Stimulated activated memory B cell treated with anti-CD40 and anti-IgM and Interleukin-4, amounts not matched to agents 10 μg/mL and 1 μg/mL and 100 μg/mL, for 72 hours (primary cell): ENCODE measurements at places on chromosomes 7 and 10.
A peak's percentile ranks its signal among the peaks of the same experiment; 100 is the strongest.

DNA sequence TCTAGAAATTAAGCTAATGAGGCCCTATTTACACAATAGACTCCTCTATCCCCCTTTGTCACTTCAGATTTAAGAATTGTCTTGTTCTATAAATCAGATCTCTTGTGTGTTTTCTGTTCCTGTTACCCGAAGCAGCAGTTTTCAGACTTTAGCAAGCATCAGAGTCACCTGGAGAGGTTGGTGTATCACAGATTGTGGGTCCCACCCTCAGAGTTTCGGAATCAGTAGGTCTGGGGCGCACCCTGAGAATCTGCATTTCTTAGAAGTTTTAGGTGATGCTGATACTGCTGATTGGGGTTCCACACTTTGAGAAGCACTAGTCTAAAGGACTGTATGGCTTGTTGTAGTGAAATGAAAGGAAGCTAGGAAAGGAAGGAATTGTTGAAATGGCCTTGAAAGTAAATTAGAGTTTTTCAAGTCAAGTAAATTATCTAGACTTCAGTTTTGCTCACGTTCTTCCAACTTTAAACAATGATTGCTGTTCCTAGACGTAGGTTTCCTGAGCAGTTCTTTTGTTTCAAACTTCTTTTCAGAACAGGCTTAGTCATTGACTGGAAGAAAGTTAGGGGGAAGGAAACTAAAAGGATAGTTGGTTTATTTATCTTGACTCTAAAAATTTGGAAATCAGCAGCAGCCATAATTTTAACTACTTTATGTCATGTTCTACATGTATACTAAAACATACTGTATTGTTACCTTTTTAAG, 15.7 kb downstream of the BPGM start:
- no peak for ATAC-seq

GRCh38 chr10:86851328-86852207, 95.1 kb downstream of the BMPR1A start:
- no peak for ATAC-seq

DNA sequence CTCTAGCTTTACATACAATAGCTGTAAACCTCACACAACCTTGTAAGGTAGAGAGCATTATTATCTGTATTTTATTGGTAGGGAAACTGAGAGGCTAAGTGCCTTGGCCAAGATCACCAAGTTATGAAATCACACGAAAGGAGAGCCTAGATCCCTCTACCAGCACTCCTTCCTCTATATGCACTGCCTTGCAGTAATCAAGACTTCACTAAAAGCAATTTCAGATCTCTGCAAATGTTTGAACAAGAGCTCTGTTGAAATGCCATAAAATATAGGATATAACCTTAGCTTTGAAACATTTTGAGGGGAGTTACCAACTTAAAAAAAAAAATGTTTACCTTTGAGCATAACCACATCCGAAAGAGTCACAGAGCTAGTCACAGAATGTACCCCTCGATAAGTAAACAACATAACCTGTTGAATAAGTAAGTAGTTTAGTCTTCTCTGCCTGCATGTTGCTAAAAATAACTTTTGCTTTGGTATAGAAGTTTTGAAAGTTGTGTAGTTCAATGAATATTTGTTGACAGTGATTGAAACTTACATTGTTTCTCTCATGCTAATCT, 709.4 kb downstream of the AUTS2 start:
- ATAC-seq: no peak

GRCh38 chr7:44077681-44078091, 4.6 kb downstream of the POLM start:
- no peak for ATAC-seq

DNA sequence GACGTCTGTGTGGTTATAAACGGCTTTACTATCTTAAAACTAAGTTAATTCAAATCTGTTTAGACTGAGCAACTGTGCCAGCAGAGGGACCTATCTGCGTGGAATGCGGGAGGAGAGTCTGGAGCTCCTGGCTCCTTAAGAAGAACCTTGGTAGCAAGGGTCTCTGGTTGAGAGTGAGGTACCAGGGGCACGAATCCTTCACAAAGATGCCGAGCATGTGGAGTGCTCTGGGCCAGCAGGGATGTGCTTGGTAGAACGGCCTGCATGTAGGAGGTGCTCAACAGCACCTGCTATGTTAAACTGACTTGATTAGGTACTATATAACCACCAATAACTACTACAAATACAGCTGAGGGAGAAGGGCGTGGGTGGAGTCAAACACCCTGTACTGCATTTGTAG, 102.6 kb downstream of the VIPR2 start:
- ATAC-seq: no peak

GRCh38 chr7:102326157-102326889, 29.9 kb downstream of the SPDYE6 start:
- ATAC-seq: no peak

- ATAC-seq: no peak
Observed at GRCh38 chr7:96388620-96389383, 66.9 kb upstream of the SLC25A13 start.

GRCh38 chr7:24336461-24336860, 52.5 kb downstream of the NPY start:
- no peak for ATAC-seq

DNA sequence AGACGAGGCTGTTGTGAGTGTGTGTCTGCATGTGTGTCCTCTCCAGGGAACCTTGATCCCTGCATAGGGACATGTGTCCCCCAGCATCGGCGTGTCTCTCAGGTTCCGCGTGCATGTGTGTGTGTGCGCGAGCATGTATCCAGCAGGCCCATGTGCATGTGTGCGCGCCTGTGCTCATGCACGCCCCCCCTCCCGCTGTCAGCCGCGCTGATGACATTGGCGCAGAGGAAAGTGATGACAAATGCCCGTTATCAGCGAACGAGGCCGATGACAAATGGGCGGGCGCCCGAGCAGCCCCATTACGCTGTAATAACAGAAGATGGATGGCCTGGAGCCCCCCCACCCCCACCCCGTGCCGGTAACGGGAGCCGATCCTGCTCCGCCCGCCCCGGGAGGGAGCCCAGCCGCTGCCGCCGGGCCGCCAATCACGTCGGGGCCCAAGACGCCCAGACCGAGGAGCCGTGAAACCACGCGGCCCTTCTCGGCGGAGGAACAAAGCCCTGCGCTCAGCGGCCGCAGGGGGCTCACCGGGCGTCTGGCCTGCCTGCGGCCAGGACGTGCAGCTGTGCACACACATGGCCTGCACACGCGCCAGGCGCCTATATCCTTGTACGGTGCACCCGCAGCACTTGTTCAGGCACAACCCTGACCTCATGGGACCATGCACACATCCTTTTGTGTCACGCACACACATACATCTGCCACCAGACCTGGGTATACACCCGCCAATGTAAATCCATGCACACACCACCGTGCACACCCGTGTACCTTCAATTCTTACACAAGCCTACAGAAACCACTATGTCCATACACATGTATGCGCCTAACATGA, 21.5 kb downstream of the POLL start:
- ATAC-seq: peak; percentile 25

- no peak for ATAC-seq
Observed at GRCh38 chr10:69659241-69660038, 29.4 kb downstream of the FAM241B start.

DNA sequence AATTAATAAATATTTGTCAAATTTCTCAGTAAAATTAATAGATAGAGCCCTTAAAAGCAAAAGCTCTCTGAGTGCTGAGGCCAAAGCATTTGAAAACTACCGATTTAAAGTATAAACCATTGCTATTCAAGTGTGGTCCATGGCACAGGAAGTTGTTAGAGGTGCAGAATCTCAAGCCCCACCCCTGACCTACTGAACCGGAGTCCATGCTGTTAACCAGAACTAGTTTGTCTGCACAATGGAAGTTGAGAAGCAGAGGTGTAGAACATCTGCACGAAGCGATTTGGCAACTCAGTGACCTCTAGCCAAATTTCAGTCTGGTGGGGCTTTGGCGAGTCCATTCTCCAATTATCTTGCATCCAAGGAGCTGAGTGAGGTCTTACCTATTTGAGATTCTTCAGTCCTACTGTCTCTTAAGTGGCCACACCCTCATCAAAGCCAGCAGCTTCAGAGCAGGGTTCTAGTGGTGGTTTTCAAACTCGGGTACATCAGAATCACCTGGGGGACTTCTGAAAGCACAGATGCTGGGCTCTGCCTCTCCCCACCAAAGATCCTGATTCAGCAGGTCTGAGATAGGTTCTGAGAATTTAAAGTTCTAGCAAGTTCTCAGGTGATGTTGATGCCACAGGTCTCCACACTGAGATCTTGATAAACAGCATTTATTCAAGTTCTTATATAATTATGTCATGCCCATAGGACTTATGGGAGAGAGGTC, 96.8 kb upstream of the SAMD8 start:
- no peak for ATAC-seq
